ENCODE measurements at places on chromosomes 1 and 21. TPM values are rescaled to one million over a fixed set of nuclear protein-coding genes. Genes with fewer than 3 reads are reported as not detected.

RHBDL2 gene
- polyA plus RNA-seq: 0.10 TPM

SPOCD1 gene
- not detected for polyA plus RNA-seq

FAF1 gene
- 28.9 TPM for polyA plus RNA-seq

LY9 gene
- polyA plus RNA-seq: 130 TPM

NR1I3 gene
- not detected for polyA plus RNA-seq

NEK7 gene
- polyA plus RNA-seq: 54.3 TPM

FAM151A gene
- not detected for polyA plus RNA-seq

DMRTA2 gene
- not detected for polyA plus RNA-seq

CCDC17 gene
- polyA plus RNA-seq: 0.23 TPM

PALMD gene
- not detected for polyA plus RNA-seq

CRYAA gene
- not detected for polyA plus RNA-seq

ATP1A4 gene
- polyA plus RNA-seq: not detected

OTUD7B gene
- polyA plus RNA-seq: 0.57 TPM

FCER1G gene
- polyA plus RNA-seq: 121 TPM

FCGR1A gene
- not detected for polyA plus RNA-seq

IL19 gene
- polyA plus RNA-seq: not detected

KCNE2 gene
- polyA plus RNA-seq: not detected

UBE2U gene
- not detected for polyA plus RNA-seq

NBPF11 gene
- 0.92 TPM for polyA plus RNA-seq

MAP3K21 gene
- polyA plus RNA-seq: 0.13 TPM

PROK1 gene
- not detected for polyA plus RNA-seq

SPRR2B gene
- polyA plus RNA-seq: not detected

RCSD1 gene
- polyA plus RNA-seq: 226 TPM

INAVA gene
- polyA plus RNA-seq: 0.57 TPM

SYNC gene
- polyA plus RNA-seq: not detected

APCS gene
- not detected for polyA plus RNA-seq

TTC34 gene
- polyA plus RNA-seq: 0.13 TPM

HMCN1 gene
- polyA plus RNA-seq: not detected

AVPR1B gene
- polyA plus RNA-seq: not detected

NEXN gene
- polyA plus RNA-seq: not detected

CFAP74 gene
- polyA plus RNA-seq: not detected

C1QC gene
- polyA plus RNA-seq: not detected

FAM167B gene
- not detected for polyA plus RNA-seq

Data from CD4-positive, CD25-positive, alpha-beta regulatory T cell (primary cell).